AG04450 (cell line): ENCODE measurements at places on chromosomes 12 and 14. TPM values are rescaled to one million over a fixed set of nuclear protein-coding genes. Genes with fewer than 3 reads are reported as not detected.

DNA sequence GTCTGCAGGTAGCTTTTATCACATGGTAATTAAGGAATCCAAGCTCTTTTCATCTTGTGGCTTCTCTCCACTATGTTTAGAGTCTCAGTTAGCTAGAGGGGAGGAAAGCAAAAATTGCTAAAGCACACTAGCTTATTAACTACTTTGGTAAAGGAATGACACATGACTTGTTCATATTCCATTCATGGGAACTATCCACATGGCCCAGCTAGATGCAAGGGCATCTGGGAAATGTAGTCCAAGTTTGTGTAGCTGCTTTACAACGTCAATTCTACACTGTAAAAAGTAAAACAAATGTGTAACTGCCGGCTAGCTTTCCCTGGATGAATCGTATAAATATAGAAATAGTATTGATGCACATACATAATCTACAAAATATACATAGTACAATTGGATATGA is 244.5 kb upstream of the LRFN5 start:
- no peak for DNase-seq

GRCh38 chr12:53115112-53115890 is 12.0 kb downstream of the SOAT2 start:
- DNase-seq = no peak

GRCh38 chr12:46386360-46386867 is 13.8 kb upstream of the SLC38A2 start:
- DNase-seq = peak; percentile 90

DNA sequence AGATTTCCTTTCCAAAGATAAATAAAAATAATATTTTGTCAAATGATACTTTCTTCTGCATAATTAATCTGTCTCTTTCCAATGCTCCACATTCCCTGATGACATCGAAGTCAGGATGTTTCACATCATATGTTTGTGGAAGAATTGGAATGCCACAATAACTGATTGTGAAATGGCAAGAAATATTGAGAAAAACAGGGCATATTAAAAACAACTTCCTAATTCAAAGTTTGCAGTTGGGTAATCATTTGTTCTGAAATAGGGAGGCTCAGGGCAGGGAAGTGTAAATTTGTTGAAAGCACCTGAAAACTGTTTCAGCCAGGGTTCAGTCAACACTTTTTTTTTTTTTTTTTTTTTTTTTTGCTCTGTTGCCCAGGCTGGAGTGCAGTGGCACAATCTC is 50.7 kb downstream of the BCAT1 start:
- no peak for DNase-seq

GRCh38 chr12:88720785-88721650 is 140.7 kb upstream of the KITLG start:
- DNase-seq = no peak

DNA sequence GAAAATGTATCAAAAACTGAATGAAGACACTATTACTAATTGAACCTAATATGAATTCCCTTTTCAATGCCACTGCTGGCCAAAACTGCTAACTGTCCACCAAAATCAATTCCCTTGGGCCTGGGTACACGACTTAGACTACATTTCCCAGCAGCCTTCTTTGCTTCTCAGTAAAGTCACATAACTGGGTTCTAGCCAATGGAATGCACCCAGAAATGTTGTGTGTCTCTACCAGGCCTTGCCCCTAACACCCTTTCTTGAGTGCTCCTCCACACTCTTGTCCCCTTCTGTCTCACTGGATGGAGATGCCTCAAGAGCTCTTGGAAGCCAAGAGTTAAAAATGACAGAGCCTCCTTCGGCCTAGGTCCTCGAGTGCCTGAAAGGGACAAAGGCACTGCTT is 156.8 kb downstream of the PPM1H start:
- DNase-seq = no peak

The ITGB7 gene
- polyA plus RNA-seq = 0.15 and 0.19 TPM in 2 replicates

The STAB2 gene
- polyA plus RNA-seq = not detected in 2 replicates

The VASH1 gene
- polyA plus RNA-seq = 5.0 and 6.0 TPM in 2 replicates

The C12orf50 gene
- not detected in 2 replicates for polyA plus RNA-seq
